Activated CD8-positive, alpha-beta memory T cell treated with anti-CD3 and anti-CD28 coated beads for 4 hours (primary cell): ENCODE measurements at places on chromosomes 12 and 14.

GRCh38 chr14:86404425-86404824 lies 874.5 kb downstream of the FLRT2 start:
- no peak for DNase-seq

GRCh38 chr12:49705479-49706134 lies 1.6 kb downstream of the FMNL3 start:
- no peak for DNase-seq

DNA sequence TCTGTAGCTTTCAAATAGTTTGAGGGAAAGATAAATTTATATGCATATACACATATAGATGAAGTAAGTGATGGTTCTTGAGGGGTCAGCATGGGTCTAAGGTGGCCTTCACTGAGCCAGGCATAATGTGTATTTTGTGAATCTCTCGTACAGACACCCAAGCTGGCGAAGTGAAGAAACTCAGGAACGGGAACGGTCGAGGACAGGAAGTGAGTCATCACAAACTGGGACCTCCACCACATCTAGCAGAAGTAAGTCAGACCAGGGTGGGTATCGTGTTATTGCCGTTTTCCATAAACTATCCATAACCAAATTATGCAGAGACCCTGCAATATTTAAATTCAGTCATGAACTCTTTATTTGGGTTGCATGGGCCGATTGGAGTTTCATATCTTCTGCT lies 15.4 kb upstream of the TNS2 start:
- no peak for DNase-seq

- no peak for DNase-seq
Measured at GRCh38 chr12:31485571-31485970, 105.4 kb downstream of the DENND5B start.

- DNase-seq, result no peak
Measured at GRCh38 chr14:22973217-22974032, 8.9 kb downstream of the AJUBA start.

GRCh38 chr12:30531731-30532678 lies 163.7 kb downstream of the IPO8 start:
- no peak for DNase-seq

DNA sequence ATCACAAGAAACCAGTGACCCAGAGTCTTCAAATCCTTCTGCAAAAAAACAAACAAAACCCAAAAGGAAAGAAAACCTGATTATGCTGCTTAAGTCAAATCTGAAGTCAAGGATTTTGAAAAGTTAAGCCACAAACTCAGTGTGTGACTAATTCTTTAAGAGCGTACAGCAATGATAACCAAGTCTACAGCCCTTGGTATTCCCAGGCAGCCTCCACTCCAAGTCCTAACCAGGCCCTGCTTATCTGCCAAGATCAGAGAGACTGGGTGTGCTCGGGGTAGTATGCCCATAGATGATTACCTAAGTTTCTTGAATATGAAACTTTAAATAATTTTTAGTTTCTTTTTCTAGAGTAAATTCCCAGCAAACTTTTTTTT lies 13.1 kb downstream of the PGAM5 start:
- no peak for DNase-seq

DNA sequence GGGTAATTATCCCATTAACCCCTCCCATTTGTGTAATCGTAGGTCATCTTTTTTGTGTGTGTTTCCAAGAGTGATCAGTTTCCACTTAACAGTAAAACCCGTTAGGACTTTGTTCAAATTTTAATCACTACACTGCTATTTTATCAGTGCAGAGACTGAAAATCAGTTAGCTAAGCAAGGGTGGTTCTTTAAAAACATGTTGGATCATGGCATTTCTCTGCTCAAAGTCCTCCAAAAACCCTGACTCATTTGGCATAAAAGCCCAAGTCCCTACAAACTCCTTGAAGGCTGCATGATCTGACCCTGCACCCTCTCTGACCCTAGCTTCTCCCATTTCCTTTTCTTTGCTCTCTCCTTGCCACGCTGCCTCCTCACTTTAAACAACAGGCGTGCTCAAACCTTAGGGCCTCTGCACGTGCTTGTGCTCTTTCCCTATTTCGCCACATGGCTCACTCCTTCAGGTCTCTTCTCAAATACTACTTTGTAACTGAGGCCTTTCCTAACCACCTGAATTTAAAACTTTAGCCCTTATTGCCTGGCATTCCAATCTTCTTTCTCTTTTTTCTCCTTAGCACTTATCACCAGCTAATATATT lies 13.2 kb upstream of the OVCH1 start:
- DNase-seq, result no peak

- DNase-seq, result no peak
Measured at GRCh38 chr12:24534622-24535021, 414.3 kb downstream of the BCAT1 start.

DNA sequence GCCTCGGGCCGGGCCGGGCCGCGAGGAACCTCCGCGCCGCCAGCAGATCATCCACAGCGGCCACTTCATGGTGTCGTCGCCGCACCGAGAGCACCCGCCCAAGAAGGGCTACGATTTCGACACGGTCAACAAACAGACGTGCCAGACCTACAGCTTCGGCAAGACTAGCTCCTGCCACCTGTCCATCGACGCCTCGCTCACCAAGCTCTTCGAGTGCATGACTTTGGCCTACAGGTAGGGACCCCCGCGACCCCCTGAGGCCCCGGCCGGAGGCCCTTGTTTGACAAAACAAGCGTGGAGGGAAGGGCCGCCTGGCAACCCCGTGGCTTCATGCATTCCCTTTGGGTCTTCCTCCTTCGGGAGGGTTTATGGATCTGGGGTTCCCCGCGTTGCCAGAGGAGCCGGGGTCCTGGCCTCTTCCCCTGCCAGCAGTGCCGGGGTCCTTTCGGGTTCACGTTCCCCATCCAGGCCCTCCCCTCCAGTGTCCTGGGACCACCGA lies 526 bp downstream of the MLXIP start:
- DNase-seq, result no peak

DNA sequence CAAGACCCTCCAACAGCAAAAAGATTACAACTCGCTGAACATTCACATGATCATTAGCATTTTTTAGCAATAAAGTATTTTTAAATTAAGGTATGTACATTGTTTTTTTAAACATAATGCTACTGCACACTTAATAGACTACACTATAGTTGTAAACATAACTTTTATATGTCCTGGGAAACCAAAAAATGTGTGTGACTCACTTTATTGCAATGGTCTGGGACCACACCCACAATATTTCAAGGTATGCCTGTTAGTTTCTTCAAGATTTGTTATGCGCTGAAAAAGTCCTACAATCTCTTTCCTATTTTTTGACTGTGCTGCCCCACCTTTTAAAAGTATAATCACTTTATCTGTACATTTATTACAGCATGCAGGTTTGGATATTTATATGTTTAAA lies 30.4 kb upstream of the PCNX4 start:
- no peak for DNase-seq

DNA sequence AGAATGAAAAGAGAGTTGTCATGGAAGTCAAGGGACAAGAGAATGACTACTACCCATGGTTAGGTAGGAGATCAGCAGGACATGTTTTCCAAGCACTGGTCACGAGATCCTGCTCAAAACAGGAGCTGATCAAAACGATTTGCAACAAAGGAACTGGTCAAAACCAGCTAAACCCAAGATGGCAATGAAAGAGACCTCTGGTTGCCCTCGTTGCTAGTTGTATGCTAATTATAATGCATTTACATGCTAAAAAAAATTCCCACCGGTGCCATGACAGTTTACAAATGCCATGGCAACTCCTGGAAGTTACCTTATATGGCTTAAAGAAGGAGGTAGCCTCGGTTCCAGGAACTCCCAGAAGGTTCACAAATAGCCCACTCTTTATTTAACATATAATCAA lies 95.0 kb upstream of the OTX2 start:
- DNase-seq, result no peak
